ENCODE measurements at places on chromosomes 1 and 21.

GRCh38 chr1:248243204-248243603 is 12.0 kb downstream of the OR2M4 start:
- DNase-seq: peak; percentile 41

DNA sequence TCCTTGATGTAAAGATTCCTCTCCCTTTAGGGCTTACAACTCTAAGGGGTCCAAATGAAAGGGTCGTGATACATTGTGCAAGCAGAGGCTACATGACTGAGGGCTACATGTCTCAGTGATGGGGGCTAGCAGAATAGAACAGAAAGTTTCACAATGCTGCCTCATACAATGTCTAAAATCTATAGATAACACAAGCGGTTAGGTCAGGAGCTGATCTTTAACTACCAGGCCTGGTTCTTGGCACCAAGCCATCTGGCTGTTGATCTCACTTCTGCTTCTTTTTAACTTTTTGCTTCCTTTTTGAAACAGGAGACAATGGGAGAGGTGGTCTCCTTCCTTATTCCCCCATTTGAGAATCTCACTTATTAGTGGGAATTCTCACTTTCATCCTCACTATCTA is 710.2 kb downstream of the AMY1C start:
- peak; percentile 24 for DNase-seq

DNA sequence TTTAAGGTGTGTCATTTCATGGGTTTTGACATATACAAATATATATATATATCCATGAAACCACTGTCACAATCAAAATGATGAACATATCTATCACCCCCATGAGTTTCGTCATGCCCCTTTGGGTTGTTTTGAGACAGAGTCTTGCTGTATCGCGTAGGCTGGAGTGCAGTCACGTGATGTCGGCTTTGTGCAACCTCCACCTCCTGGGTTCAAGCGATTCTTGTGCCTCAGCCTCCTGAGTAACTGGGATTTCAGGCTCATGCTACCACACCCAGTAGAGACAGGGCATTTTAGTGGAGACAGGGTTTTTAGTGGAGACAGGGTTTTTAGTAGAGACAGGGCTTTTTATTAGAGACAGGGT is 8.0 kb downstream of the HJV start:
- DNase-seq: no peak

GRCh38 chr1:184300446-184300845 is 86.4 kb upstream of the C1orf21 start:
- DNase-seq: no peak
